ENCODE measurements at places on chromosomes 12 and 14.

- DNase-seq, result no peak
Observed at GRCh38 chr12:67046062-67046461, 223.1 kb upstream of the CAND1 start.

- no peak for DNase-seq
Observed at GRCh38 chr12:12323591-12323990, 26.5 kb downstream of the MANSC1 start.

DNA sequence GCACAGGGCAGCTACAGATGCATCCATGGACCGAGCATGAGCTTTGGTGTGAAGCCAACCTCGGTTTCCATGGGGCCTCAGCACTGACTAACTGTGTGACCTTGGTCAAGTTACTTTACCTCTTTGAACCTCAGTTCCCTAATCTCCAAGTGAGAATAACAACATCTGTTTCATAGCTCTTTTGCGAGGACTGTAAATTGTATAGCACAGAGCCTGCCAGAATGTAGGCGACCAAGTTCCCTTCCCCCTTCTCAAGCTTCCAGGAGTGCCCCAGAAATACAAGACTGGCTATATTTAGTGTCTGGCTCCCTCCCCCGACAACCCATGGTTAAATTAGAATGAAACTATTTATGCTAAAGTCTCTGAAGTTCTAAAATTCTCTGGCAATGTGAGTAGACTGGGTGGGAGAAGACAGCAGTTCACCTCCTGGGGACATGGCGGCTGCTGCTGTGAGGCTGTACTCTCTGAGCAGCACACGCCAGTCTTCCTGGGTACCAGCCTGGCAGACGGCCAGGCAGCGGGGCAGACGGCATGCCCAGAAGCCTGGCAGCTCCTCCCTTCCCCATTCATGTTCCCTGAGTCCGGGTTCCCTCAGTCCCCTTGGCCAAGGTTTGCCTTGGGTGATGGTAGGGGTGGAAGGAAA is 22.0 kb upstream of the TMED10 start:
- no peak for DNase-seq

GRCh38 chr14:23173031-23173430 is 10.4 kb downstream of the SLC7A8 start:
- no peak for DNase-seq

DNA sequence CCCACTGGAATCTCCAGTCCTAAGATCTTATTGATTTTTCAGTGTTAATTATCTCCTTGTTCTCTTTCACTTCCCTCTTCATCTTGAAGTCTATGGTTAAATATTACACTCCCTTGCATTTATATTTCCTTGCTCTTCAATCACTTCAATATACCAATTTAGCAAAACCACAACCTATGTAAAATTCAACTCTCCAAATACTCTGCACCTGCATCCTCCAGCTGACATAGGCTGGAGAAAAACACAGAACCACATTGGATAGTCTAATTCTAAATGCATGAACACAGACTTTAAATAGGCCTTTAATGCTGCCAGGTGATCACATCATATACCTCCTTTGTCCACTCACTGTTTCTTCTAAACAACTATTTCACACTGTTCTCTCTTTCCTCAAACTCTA is 253.8 kb upstream of the GARIN6 start:
- no peak for DNase-seq

DNA sequence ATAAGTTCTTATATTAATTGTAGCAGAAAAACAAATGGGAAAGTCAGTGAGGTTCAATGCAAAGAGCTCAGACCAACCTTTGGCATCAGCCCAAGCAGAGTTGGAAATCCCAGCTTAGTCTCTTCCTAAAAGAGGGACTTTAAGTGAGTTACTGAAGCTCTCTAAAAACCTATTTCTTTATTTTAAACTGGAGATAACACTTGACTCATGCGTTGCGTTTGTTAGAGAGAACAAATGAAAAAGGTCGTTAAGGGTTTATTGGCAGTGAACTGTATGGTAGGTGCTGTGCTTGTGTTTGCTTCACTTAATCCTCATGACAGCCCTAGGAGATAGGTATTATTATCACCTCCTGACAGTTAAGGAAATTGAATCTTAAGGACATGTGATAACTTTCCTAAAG is 396.5 kb downstream of the RAD51B start:
- DNase-seq, result no peak

DNA sequence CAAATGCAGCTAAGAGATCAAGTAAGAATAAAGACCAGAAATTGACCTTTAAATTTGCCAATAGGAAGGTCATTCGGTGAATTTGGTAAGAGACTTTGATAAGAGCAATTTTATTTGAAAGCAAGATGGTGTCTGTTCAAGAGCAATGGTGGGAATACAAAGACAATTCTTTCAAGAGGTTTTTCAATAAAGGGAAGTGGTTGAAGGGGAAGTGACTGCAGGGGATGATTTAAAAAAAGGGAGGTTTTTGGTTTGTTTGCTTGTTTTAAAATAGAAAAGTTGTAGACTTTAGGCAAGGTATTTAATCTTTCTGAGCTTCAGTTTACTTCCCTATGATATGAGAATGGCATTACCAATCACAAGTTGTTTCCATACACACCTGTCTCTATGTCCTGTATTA is 4.3 kb upstream of the APPL2 start:
- no peak for DNase-seq

GRCh38 chr14:91265404-91265803 is 20.9 kb upstream of the GPR68 start:
- DNase-seq, result no peak

GRCh38 chr12:54611715-54612149 is 23.0 kb downstream of the LACRT start:
- DNase-seq, result no peak

- peak; percentile 53 for DNase-seq
Observed at GRCh38 chr12:39764944-39765560, 145.4 kb upstream of the ABCD2 start.

All from GM12865 (cell line).